Mesangial cell (primary cell): ENCODE measurements at places on chromosomes 16 and 17. TPM values are rescaled to one million over a fixed set of nuclear protein-coding genes. Genes with fewer than 3 reads are reported as not detected.

TEDC2 gene
- total RNA-seq = 5.3 and 39.9 TPM in 2 replicates

CCL8 gene
- not detected in 2 replicates for total RNA-seq

GAS2L2 gene
- not detected in 2 replicates for total RNA-seq

ABCC12 gene
- total RNA-seq = not detected in 2 replicates

OR1A1 gene
- total RNA-seq = not detected in 2 replicates

USP10 gene
- total RNA-seq = 50.8 and 73.7 TPM in 2 replicates

ZSCAN10 gene
- not detected in 2 replicates for total RNA-seq

TMEM92 gene
- 8.0 and 11.0 TPM in 2 replicates for total RNA-seq

CARD14 gene
- 0.13 TPM in 1 of 2 replicates, not detected in the other for total RNA-seq

SCRN2 gene
- 23.6 and 46.4 TPM in 2 replicates for total RNA-seq

TBC1D3I gene
- 2.5 TPM in 1 of 2 replicates, not detected in the other for total RNA-seq

LLGL1 gene
- total RNA-seq = 61.1 and 64.2 TPM in 2 replicates

CSH1 gene
- not detected in 2 replicates for total RNA-seq

SLC38A10 gene
- total RNA-seq = 84.4 and 109 TPM in 2 replicates

TRAPPC1 gene
- total RNA-seq = 87.2 and 97.5 TPM in 2 replicates

CCL16 gene
- total RNA-seq = not detected in 2 replicates

SPATA22 gene
- 0.38 TPM in 1 of 2 replicates, not detected in the other for total RNA-seq

RNF222 gene
- total RNA-seq = not detected in 2 replicates

BCKDK gene
- 88.5 and 103 TPM in 2 replicates for total RNA-seq

SULT1A4 gene
- total RNA-seq = 1.4 and 2.1 TPM in 2 replicates

HSD11B2 gene
- 0.38 and 0.98 TPM in 2 replicates for total RNA-seq

TMC8 gene
- total RNA-seq = under 0.01 TPM in 1 of 2 replicates, not detected in the other

CCL3 gene
- not detected in 2 replicates for total RNA-seq

AKTIP gene
- total RNA-seq = 12.7 and 19.8 TPM in 2 replicates

ASGR1 gene
- 0.63 and 1.6 TPM in 2 replicates for total RNA-seq

LITAFD gene
- not detected in 2 replicates for total RNA-seq

ICAM2 gene
- 2.3 and 6.8 TPM in 2 replicates for total RNA-seq

GPR179 gene
- under 0.01 TPM in 1 of 2 replicates, not detected in the other for total RNA-seq

HAS3 gene
- total RNA-seq = 1.0 and 3.6 TPM in 2 replicates

PLCG2 gene
- total RNA-seq = 1.3 and 2.2 TPM in 2 replicates

SPEM3 gene
- total RNA-seq = not detected in 2 replicates

GOSR1 gene
- 22.4 and 28.0 TPM in 2 replicates for total RNA-seq

ZPBP2 gene
- not detected in 2 replicates for total RNA-seq

HSPB9 gene
- not detected in 2 replicates for total RNA-seq
